AML-193 (cell line): ENCODE measurements at places on chromosomes 16 and 17.

DNA sequence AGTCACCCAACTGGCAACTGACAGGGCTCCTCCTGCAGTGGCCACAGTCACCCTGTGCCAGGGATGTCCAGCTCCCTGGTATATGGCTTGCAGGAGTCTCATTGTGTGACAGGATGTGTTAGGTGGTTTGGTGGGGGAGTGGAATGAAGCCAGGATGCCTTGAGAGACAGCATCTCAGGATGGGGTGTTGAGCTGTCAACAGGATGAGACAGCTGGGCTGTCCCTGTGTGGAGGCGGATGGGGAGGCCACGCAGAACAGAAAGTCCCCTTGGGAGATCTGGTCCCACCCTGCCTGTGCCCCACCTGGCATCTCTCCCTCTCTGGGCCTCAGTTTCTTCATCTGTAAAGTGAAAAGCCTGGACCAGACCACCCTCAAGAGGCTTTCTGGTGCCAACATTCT, 9.5 kb upstream of the ZNF469 start:
- no peak for DNase-seq

- DNase-seq: no peak
Observed at GRCh38 chr17:49889500-49889899, 41.6 kb upstream of the TAC4 start.

DNA sequence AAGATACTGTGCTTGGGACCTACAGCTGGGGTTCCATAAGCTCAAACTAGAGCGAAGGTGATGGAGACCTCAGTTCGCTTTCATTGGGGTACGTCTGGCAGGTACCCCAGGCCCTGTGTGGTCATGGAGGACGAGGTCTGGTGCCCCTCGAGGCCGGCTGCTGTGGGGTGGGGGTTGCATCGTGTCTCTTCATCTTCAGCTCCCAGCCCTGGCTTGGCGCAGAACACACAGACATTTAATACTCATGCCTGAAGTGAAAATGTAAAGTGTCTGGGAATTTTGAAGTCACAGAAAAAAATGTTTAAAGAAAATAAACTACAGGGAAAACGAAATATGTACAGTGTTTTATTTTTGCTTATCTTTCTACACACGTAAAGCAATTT, 80.5 kb downstream of the TBC1D16 start:
- no peak for DNase-seq

DNA sequence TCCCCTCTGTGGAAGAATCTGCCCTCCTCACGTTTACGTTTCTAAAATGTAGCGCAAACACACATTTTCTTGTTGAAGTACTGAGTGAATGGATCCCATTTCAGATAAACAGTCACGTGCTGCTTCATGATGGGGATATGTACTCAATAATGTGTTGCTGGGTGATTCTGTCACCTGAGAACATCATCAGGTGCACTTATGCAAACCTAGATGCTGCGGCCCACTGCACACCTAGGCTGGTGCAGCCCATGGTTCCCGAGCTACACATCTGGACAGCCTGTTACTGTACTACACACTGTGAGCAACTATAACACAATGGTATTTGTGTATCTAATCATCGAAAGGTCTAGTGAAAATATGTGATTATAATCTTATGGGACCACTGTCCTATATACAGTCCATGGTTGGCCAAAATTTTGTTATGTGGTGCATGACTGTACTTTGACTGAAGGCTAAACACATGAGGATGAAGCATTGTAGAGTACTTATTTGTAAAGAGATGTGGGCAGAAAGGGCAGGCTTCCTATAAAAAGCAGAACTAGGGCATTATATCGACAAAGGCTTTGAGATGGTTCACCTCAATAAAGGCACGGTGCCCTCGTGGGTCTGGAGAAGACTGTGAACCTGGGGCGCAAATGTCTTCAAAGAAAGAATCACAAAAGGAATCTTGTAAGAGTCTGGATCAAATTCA, 26.3 kb downstream of the MARF1 start:
- DNase-seq: no peak

DNA sequence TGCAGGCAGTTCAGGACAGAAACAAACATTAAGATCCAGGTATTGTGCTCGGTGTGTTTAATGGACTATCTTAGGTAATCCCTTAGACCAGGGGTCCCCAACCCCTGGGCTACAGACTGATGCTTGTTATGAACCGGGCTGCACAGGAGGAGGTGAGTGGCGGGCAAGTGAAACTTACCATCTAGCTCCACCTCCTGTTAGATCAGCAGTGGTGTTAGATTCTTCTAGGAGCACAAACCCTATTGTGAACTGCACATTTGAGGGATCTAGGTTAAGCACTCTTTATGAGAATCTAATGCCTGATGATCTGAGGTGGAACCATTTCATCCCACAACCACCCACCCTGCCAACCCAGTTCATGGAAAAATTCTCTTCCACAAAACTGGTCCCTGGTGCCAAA, 37.8 kb upstream of the ASIC2 start:
- no peak for DNase-seq

DNA sequence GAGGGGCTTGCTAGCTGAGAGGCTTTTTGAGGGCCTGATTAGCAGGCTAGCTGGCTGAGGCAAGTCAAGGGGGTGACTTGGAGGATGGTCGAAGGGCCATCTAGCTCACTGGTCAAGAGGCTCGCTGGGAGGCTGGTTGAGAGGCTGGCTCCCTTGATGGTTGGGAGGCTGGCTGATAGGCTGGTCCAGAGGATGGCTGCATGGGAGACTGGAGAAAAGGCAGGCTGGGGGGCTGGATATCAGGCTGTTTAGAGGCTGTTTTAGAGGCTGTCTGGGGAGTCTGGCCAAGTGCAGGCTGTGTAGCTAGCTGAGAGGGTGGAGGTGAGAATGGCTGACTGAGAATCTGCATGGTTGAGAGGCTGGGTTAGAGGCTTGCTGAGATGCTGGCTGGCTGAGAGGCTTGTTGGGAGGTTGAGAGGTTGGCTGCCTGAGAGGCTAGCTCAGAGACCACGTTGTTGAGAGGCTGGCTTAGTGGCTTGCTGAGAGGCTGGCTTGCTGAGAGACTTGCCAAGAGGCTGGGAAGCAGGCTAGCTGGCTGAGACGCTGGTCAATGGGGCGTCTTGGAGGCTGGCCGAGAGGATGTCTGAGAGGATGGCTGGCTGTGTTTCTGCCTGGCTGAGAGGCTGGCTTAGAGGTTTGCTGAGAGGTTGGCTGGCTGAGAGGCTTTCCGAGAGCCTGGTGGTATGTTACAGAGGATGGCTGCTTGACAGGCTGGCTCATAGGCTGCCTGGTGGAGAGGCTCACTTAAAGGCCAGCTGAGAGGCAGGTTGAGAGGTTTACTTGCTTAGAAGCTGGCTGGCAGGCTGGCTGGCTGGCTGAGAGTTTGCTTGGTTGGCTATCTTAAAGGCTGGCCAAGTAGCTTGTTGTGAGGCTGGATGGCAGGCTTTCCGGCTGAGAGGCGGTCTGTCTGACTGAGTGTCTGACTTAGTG, 36.6 kb upstream of the ACSM2B start:
- no peak for DNase-seq

DNA sequence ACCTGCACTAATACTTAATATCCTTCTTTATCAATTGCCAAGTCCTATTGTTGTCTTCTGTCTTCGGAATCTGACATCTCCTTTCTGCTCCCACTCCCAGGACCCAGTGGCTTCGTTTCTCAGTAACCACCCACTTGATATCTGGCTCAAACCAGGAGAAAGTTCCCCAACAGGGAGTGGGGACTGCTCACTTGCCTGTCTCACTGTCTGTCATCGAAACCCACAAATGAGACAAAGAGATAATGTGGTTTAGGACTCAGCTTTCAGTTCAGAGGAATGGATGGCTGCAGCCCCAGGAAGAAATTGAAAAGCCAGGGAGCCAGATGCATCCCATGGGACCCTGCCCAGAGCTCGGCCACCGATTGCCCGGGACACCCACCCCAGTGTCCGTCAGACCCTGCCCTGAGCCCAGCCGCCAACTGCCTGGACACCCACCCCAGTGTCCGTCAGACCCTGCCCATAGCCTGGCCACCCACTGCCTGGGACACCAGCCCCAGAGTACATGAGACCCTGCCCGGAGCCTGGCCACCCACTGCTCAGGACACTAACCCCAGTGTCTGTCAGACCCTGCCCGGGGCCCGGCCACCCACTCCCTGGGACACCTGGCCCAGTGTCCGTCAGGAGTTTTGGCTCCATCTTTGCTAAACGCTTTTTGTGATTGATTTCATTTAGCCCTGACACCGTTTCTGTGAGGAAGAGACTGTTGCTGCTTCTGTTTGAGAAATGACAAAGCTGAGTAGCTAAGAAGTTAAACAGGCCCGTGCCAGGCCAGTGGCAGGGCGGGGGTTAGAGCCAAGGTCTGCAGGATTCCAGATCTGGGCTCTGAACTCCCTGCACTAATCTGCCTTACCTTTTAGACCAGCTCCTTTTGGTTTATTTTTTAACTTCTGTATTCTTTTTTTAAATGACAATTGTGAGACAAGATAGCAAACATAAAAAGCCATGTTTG, 251.4 kb downstream of the PHKB start:
- DNase-seq: no peak

DNA sequence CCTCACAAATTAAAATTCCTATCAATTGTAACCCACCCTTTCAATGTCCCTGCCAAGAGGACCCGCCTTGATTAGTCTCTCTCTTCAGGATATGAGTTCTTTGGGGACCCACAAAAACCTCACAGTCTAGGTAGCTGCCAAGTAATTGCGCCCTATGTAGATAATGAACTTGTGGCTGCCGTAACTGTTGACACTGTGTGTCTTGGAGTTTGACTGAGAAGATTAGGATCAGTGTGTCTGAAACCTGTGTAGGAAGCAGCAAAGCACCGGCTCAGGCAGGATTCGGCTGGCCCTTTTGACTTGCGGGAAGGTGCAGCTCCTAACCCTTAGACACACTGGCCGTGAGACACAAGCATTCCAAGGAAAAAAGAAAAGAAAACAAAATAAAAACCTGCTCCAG, 17.8 kb upstream of the SLC6A4 start:
- no peak for DNase-seq

GRCh38 chr17:31549121-31549524, 157.6 kb downstream of the RAB11FIP4 start:
- DNase-seq: no peak

- no peak for DNase-seq
Observed at GRCh38 chr16:56558024-56558747, 6.7 kb upstream of the MT4 start.

DNA sequence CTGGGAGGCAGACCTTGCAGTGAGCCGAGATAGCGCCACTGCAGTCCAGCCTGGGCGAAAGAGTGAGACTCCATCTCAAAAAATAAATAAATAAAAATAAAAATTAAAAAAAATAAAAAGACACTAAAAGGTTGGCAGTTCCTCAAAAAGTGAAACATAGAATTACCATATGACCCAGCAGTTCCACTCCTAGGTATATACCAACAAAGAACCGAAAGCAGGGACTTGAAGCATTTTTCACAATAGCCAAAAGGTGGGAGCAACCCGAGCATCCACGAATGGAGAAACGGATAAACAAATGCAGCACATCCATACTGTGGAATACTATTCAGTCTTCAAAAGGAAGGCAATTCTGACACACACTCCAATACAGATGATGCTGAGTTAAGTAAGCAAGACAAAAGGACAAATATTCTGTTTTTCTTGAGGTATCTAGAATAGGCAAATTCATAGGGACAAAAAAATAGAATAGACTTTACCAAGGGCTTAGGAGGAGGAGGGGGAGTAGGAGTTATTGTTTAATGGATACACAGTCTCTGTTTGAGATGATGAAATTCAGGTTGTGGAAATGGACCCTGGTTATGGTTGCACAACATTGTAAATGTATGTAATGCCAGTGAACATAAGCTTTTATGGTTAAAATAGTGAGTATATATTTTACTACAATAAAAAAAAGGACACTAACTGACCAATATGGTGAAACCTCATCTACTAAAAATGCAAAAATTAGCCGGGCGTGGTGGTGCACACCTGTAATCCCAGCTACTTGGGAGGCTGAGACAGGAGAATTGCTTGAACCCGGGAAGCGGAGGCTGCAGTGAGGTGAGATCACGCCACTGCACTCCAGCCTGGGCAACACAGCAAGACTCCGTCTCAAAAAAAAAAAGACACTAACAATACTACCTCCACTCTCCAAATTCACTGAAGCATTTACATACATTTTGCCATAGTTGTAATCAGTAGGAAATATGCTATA, 27.0 kb upstream of the SLC35B1 start:
- DNase-seq: peak; percentile 77

- no peak for DNase-seq
Observed at GRCh38 chr16:57531635-57532265, 4.6 kb downstream of the CCDC102A start.
